ENCODE measurements at places on chromosomes 12 and 14.

DNA sequence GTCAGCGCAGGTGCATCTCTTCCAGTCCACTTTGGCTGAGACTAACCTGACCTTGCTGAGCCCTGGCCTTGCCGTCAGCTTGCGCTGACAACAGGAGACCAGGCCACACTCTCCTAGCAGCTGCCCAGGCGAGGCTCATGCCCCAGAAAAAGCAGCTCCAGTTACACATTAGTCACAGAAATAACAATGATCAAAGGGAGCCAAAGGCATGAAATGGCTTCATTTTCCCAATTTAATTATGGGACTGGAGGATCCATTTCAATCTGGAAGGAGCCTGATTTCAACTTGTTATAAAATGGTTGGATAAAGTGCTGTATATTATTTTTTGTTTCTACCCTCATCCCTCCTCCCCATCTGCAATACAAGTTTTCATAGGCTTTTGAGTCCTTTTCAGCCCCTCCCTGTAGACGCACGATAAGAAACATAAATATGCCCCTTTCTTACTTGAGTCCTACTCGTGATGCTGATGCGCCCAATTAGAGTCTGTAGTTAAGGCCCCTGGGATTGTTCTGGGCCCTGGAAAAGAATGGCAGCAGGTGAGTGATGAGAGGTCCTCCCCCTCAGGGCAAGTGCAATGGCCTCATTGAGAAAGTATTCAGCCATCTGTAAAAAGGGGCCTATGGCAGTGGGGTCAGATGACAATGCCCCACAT is 376.0 kb downstream of the C12orf75 start:
- no peak for DNase-seq

GRCh38 chr12:18171571-18171970 is 81.6 kb upstream of the RERGL start:
- no peak for DNase-seq

DNA sequence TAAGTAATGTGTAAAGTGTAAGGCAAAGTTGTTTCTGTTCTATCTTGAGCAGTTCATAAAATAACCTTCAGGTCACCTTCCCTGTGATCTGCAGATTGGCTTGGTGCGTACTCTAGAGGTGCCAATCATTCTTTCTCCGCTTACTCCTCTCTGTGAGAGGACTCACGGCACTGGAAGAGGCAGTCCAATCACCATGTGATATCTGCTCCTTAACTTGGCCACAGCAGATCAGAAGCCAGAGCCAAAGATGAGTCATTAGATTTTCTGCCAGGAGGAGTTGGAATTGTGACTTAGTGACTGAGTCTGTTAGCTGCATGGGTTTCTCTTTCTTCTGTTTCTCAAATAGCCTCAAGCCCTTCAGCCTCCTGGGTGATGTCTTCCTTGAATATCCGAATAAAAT is 165.5 kb downstream of the SLC41A2 start:
- no peak for DNase-seq

DNA sequence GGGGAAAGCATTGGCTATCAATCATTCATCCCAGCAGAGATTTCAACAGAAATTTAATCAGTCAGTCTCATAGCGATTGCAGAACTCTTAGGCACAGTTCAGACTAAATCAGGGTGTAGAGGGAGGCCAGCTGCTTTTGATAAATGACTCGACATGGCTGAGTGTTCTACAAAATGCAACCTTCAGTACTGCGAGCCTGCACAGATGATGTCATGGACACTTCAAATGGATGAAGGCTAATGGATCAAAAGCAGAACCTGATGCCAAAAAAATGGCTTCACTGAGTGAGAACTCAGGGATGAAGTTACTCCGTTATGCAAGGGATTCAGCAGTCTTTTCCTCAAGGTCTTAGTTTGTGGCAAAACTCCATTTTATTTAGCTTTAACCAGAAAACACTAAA is 167.3 kb downstream of the DACT1 start:
- no peak for DNase-seq

GRCh38 chr12:59388176-59388575 is 207.7 kb upstream of the SLC16A7 start:
- no peak for DNase-seq

GRCh38 chr14:99626041-99626648 is 18.8 kb upstream of the HHIPL1 start:
- no peak for DNase-seq

DNA sequence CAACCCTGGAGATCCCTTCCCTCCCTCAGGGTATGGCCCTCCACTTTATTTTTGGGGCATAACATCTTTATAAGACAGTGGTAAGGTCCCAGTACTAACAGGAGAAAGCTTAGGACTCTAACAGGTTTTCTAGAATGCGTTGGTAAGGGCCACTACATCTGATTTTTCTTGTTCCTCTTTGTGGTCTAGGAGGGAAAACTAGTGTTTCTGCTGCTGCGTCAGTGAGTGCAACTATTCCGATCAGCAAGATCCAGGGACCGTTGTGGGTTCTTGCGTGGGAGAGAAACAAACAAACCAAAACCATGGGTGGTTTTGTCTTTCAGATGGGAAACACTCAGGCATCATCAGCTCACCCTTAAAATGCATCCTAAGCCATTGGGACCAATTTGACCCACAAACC is 123.6 kb upstream of the SLC16A7 start:
- peak; percentile 15 for DNase-seq

GRCh38 chr12:33052141-33053051 is 155.8 kb upstream of the PKP2 start:
- DNase-seq, result no peak

- no peak for DNase-seq
Measured at GRCh38 chr12:96882862-96883261, 24.2 kb upstream of the NEDD1 start.

- DNase-seq, result no peak
Measured at GRCh38 chr12:44703182-44703910, 172.8 kb downstream of the NELL2 start.

GRCh38 chr12:4346931-4347330 is 25.9 kb downstream of the TIGAR start:
- DNase-seq, result no peak

DNA sequence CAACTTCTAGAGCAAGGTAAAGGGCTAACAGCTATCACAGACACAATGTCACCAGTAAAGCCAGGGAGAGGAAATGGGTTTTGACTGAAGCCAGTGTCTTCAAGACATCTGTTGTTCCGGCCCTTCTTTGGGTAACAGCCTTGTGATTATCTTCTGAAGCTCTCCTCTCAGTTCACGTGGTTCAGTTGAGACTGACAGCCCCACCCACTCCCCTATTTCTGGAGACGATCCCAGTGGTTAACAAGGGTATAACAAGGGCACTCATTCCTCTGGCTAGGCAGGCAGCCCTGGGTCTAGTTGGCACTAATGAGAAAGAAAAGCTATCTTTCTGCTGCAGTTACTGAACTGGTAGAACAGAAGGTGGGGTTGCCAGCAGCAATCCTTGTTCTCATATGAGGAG is 6.9 kb downstream of the GNPTAB start:
- peak; percentile 31 for DNase-seq

DNA sequence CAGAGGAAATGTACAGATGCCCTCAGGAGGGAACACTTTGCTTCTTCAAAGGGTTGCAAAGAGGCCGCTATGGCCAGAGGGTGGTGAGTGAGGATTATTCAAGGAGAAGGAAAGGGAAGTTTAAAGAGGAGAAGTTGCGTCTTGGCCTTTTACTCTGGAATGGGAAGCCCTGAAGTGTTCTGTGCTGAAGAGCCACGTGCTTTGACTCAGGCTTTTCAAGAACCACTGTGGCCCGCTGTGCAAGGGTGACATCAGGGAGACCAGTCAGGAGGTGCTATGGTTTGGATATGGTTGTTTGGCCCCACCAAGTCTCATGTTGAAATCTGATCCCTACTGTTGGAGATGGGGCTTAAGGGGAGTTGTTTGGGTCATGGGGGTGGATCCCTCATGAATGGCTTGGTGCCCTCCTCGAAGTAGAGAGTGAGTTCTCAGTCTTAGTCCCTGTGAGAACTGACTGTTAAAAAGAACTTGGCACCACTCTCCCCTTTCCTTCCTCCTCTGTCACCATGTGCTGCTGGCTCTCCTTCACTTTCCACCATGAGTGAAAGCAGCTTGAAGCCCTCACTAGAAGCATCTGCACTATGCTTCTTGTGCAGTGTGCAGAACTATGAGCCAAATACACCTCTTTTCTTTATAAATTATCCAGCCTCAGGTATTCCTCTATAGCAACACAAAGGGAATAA is 66.1 kb upstream of the DUSP6 start:
- no peak for DNase-seq

GRCh38 chr14:73694083-73694482 is 20.1 kb downstream of the PNMA1 start:
- DNase-seq, result no peak

GRCh38 chr14:99716091-99716849 is 32.2 kb downstream of the CYP46A1 start:
- DNase-seq, result no peak

DNA sequence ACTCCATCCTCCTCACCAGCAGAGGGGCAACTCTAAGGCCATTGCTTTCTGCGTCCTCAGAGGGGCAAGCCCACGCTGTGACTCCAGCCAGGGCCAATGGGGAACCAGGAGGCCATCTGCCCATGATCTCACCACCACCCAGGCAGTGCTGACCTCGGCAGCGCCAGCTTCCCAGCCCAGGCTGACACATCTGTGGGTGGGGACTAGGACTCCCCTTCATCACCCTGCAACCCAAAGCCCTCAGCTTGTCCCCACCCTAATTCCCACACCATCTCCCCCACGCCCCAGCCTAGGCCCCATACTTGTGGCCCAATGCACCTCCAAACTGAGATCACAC is 58.6 kb downstream of the VWF start:
- DNase-seq, result no peak

DNA sequence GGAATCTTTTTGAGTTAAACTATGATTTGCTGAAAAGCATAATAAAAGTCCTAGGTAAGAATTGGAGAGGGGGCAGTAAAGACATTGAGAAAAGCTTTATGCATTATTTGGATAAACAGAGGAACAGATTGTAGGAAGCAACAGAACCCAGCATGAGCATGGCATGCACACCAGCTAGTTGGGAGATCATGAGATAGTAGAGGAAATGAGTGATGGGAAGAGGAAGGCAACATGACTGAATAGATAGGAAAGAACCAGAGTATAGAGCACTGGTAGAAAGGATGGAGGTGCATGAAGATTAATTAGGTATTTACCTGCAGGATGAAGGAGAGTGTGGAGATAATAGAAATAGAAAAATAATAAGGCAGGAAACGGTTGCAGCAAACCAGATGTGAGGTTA is 248.5 kb upstream of the LMO3 start:
- no peak for DNase-seq

DNA sequence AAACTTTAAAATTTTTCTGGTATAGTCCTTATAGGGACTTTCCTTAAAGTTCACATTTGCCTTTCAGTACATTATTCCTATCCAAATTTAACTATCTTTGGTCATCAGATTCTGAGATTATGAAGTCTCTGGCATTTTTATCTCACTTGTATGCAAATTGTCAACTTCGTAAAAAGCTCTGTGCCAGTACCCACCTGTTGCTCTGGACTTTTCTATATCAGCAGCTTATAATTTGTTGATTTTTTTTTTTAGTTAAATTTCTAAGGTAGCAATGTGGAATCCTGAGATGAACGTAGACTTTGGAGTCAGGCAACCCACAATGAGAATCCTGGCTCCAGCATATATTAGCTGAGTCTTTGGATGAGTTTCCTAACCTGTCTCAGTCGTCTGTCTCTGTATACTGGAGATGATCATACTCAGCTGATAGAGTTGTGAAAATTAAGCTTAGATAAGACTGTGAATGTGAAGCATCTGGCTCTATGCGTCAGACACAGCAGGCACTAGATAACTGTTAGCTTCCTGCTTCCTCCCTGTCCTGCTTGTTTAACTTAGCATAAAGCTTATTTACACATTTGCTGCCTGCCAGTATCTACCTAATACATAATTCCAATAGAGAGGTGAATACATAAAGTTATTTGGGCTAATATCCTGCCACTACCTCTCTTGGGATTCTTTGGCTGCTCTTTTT is 59.8 kb downstream of the MARK3 start:
- no peak for DNase-seq

DNA sequence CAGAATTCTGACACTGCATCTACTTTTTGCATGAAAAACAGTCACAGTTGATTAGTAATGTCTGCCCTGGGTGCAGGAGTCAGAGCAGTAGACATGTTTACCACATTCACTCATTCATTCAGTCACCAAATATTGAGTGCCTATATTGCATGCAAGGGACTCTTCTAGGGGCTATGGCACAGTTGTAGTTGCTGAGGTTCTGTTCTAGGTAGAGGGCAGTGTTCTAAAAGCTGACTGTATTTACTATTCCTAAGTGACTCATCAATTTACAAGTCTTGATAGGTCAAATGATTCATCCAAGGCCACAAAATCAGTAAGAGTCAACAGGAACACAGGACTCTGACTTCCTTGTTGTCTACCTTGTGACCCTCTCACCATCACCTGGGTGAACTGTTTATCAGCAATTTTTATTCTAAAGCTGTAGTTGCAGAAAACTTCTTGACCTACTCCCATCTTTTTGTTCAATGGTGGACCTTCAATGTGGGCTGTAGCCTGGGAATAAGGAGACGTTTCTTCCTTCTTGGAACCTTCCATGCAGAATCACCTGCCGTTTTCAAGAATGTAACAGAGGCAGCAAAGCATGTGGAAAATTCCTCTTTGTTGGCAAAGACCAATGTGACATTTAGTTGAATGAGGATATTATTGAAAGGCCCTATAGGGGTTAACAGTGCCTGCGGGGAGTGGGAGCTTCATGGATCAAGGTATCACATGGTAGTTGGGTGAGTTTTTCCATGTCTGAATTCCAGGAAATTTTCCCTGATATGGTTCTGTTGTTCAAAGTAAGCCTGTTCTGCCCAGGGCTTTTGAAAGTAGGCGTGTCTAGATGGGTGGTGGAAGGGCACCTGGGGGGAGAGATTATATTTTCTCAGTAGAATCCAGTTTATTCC is 223.2 kb downstream of the KTN1 start:
- DNase-seq, result no peak

All from memory B cell (primary cell).